Astrocyte (in vitro differentiated cells and primary cell): ENCODE measurements at places on chromosomes 2 and 18. TPM values are rescaled to one million over a fixed set of nuclear protein-coding genes. Genes with fewer than 3 reads are reported as not detected.
A peak's percentile ranks its signal among the peaks of the same experiment; 100 is the strongest.

- H3K27ac ChIP-seq: no peak overlapping the region
- peaks cover 4% of the 10 kb centered on the region for H3K4me1 ChIP-seq
- no peak for DNase-seq
Observed at GRCh38 chr2:140639628-140640027, 1491.2 kb downstream of the LRP1B start.

- H3K4me3 ChIP-seq: no peak overlapping the region
- no peak for DNase-seq
- H3K27ac ChIP-seq: no peak overlapping the region
- H3K4me1 ChIP-seq: peaks cover 13% of the 10 kb centered on the region
- no peaks in the 10 kb centered on the region for H3K36me3 ChIP-seq
Observed at GRCh38 chr2:73837847-73838585, 9.3 kb downstream of the STAMBP start.

Gene COLEC11
- total RNA-seq: not detected in 2 replicates

DNA sequence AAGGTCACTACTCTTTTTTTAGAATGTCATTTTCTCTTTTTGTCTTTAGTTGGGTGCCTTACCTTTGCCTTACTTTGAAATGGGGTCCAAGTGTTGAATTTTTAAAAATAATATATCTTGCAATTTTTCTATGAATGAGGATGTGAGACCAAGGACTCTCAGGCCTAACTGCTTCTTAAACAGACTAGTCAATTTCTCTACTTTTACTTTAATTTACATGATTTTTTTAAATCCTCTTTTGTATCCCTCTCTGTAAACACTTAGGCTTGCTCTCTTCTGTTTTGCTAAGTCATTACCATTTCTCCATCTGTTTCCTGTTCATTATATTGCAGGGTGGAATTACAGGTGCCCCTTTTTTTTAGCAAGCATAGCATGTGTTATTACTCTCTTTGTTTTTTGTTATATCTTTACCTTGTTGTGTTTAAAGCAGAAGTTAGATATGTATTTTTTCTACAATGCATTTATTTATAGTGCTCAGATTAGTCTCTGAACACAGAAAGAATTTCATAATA, 261.8 kb downstream of the SPAG16 start:
- no peaks in the 10 kb centered on the region for H3K36me3 ChIP-seq
- H3K27me3 ChIP-seq: no peaks in the 10 kb centered on the region
- no peak for DNase-seq
- no peak overlapping the region for H3K4me3 ChIP-seq

GRCh38 chr2:211380041-211380440, 823.6 kb downstream of the CPS1 start:
- H3K27me3 ChIP-seq: no peaks in the 10 kb centered on the region
- H3K4me3 ChIP-seq: no peak overlapping the region
- no peak for DNase-seq
- no peaks in the 10 kb centered on the region for H3K4me1 ChIP-seq

Gene LAMA1
- total RNA-seq: 17.4 and 18.3 TPM in 2 replicates

GRCh38 chr2:20487392-20488174, 40.7 kb downstream of the RHOB start:
- DNase-seq: no peak
- H3K36me3 ChIP-seq: no peaks in the 10 kb centered on the region
- peak overlapping the region; percentile 67 for H3K27ac ChIP-seq
- no peak overlapping the region for H3K4me3 ChIP-seq
- H3K27me3 ChIP-seq: no peaks in the 10 kb centered on the region

Gene IL1B
- total RNA-seq: not detected in 2 replicates

- no peak overlapping the region for H3K27ac ChIP-seq
- H3K27me3 ChIP-seq: no peaks in the 10 kb centered on the region
- H3K4me1 ChIP-seq: peaks cover 10% of the 10 kb centered on the region
Observed at GRCh38 chr2:233288663-233289062, 19.0 kb upstream of the SAG start.

DNA sequence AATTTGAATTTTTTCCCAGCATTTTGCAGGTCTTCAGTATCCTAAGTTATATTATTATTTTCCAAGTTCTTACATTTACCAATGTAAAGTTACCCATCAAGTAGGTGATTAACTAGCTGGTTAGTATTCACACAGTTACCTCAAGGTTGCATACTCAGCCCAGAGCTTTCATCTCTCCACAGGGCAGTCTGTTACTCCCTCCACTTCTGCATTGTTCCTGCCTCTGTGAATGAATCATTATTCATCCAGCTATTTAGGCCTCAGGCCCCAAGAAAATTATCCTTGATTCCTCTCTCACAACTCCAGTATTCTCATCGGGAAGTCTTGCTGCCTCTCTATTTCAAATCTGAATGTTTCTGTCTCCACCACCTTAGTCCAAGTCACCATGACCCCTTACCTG, 92.2 kb downstream of the SMC6 start:
- no peak for DNase-seq
- H3K27ac ChIP-seq: no peak overlapping the region
- no peaks in the 10 kb centered on the region for H3K27me3 ChIP-seq
- no peak overlapping the region for H3K4me3 ChIP-seq

DNA sequence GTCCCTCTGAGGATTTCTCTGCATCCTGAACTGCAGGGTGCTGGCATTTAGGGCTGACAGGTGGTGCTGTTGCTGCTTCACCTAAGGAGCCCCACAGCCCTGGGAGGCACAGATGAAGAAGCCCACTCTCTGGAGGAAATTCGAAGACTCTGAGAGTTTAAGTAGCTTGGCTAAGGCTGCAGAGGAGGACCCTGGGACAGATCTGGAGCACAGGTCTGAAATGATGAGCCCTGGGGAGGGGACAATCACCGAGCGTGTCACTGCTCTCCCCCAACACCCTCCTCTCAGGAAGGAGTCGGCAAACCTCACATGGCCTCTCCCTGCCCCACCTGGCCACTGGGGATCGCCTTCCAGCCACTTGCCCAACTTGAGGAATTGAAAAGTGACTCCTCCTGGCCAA, 18.6 kb downstream of the CYP27C1 start:
- H3K4me1 ChIP-seq: no peaks in the 10 kb centered on the region
- H3K27me3 ChIP-seq: no peaks in the 10 kb centered on the region
- no peak overlapping the region for H3K4me3 ChIP-seq
- no peaks in the 10 kb centered on the region for H3K36me3 ChIP-seq
- DNase-seq: no peak
- no peak overlapping the region for H3K27ac ChIP-seq

Gene FN1
- total RNA-seq: 17,010 and 22,524 TPM in 2 replicates

Gene ANKRD29
- total RNA-seq: 0.70 and 0.75 TPM in 2 replicates

DNA sequence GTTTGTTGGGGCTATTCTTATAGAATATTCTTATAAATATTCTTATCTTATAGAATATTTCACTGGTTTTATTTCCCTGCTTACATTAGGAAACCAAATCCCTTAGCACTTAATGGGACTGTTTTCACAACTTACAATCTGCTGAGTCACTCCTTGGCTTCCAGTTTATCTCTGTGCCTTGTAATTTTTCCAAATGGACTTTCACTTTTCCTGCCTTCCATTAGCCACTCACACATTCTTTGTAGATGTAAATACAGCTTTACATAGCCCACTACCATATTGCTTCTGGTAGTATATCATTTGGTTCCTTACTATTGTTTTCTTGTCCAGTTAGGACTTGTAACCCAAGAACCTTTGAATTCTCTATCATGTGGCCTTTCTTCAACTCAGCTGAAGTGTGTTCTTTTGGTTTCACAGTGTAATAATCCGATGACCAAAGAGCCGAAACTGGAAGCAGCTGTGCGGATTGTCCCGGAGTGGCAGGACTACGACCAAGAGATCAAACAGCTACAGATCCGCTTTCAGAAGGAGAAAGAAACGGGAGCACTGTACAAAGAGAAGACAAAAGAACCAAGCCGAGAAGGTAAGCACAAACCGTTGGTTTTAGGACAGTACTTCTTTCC, 96.1 kb downstream of the UGGT1 start:
- H3K27ac ChIP-seq: peak overlapping the region; percentile 53
- DNase-seq: peak; percentile 78
- no peaks in the 10 kb centered on the region for H3K4me1 ChIP-seq

- no peak overlapping the region for H3K4me3 ChIP-seq
- H3K4me1 ChIP-seq: peaks cover 41% of the 10 kb centered on the region
- H3K27me3 ChIP-seq: no peaks in the 10 kb centered on the region
- no peaks in the 10 kb centered on the region for H3K36me3 ChIP-seq
- no peak overlapping the region for H3K27ac ChIP-seq
Observed at GRCh38 chr2:111701266-111701665, 182.7 kb downstream of the ANAPC1 start.

- H3K27ac ChIP-seq: no peak overlapping the region
- H3K4me3 ChIP-seq: no peak overlapping the region
- H3K27me3 ChIP-seq: no peaks in the 10 kb centered on the region
- no peak for DNase-seq
- no peaks in the 10 kb centered on the region for H3K36me3 ChIP-seq
Observed at GRCh38 chr2:140918426-140918825, 1212.4 kb downstream of the LRP1B start.

Gene SERPINB13
- not detected in 2 replicates for total RNA-seq

GRCh38 chr18:55322178-55322735, 265.7 kb downstream of the TCF4 start:
- H3K4me1 ChIP-seq: peaks cover 32% of the 10 kb centered on the region
- no peaks in the 10 kb centered on the region for H3K36me3 ChIP-seq
- H3K27ac ChIP-seq: peak overlapping the region; percentile 89

Gene SP5
- 0.11 TPM in 1 of 2 replicates, not detected in the other for total RNA-seq

DNA sequence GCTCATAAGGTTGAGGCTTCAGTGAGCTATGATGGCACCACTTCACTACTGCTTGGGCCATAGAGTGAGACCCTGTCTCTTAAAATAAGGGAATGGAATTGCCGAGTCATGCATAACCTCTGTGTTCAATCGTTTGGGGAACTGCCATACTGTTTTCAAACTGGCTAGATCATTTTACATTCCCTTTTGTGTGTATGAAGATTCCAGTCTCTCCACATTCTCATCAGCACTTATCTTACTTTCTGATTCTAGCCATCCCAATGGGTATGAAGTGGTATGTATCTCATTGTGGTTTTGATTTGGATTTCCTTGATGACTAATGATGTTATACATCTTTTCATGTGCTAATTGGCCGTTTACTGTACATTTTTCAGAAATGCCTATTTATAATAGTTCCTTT, 23.7 kb downstream of the MARCHF7 start:
- peak; percentile 81 for DNase-seq
- peaks cover 36% of the 10 kb centered on the region for H3K36me3 ChIP-seq
- H3K27ac ChIP-seq: peak overlapping the region; percentile 33
- H3K4me1 ChIP-seq: peaks cover 6% of the 10 kb centered on the region
- no peak overlapping the region for H3K4me3 ChIP-seq

- no peak for DNase-seq
- no peak overlapping the region for H3K27ac ChIP-seq
- H3K4me3 ChIP-seq: no peak overlapping the region
Observed at GRCh38 chr2:134555411-134555810, 163.4 kb downstream of the TMEM163 start.

DNA sequence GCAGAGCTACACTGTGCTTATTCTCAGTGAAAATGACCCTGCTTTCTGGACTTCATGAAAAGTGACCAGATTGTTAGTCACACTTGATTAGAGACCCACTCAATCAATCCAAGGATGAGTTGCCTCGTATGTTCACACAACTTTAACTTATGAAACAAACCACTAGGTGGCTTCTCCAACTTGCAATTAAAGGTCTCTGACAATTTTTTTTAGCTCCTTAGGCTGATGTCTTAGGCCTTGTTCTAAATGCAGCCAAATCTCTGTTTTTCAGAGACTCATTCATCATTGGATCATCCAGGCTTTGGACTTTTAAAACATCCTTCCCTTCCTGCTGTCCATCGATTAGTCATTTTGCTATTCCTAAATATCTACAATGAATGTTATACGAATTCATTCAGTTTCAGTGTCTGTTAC, 63.4 kb downstream of the MREG start:
- H3K27ac ChIP-seq: no peak overlapping the region
- peak; percentile 39 for DNase-seq
- H3K27me3 ChIP-seq: no peaks in the 10 kb centered on the region
- no peak overlapping the region for H3K4me3 ChIP-seq
- no peaks in the 10 kb centered on the region for H3K36me3 ChIP-seq

DNA sequence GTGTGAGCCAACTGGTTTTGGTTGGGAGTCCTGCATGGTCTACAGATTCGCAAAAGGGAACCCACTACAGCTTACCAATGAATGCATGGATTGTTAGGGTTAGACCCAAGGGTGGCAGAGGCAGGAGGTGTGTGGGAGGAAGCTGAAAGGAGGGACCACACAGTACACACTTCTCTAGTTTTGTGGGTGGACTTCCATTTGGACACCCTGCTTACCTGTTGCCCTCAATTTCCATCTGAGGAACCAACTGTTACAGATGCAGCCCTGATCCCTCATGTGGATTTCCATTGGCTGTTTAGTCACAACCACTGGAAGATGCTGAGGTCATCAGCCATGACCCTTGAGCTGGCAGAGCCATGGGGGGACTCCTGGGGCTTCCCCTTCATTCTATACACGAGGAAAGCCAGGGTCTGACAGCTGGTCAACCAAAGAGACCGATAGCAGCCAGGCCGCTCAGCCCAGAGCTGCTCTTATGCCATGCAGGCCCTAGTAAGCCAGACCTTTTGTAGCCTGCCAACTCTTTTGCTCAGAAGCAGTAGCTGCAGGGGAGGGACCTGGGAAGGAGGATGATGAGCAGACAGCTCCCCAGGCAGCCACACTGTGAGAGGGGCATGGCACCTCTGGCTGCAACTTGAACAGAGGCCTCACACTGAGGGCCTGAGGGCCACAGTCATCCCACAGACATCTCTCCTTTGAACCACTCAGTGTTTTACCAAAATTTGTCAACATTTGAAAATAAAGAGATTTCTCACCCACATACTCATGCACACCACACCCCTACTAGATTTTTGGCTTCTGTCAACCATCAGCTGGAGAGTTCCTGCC, 162.1 kb downstream of the SETBP1 start:
- H3K36me3 ChIP-seq: no peaks in the 10 kb centered on the region
- no peak for DNase-seq
- H3K27ac ChIP-seq: no peak overlapping the region
- no peaks in the 10 kb centered on the region for H3K27me3 ChIP-seq
